GM23248 (cell line): ENCODE measurements at places on chromosomes 4 and X. TPM values are rescaled to one million over a fixed set of nuclear protein-coding genes. Genes with fewer than 3 reads are reported as not detected.

EPHA5 gene
- total RNA-seq = not detected in 2 replicates

CENPVL1 gene
- total RNA-seq = not detected in 2 replicates

ZMAT1 gene
- total RNA-seq = not detected in 2 replicates

CD38 gene
- not detected in 2 replicates for total RNA-seq

SFRP2 gene
- 0.63 and 0.65 TPM in 2 replicates for total RNA-seq

TMEM154 gene
- total RNA-seq = 11.9 and 17.2 TPM in 2 replicates

FGA gene
- not detected in 2 replicates for total RNA-seq

MORF4L2 gene
- 640 and 664 TPM in 2 replicates for total RNA-seq

SCML2 gene
- total RNA-seq = 0.38 and 2.1 TPM in 2 replicates

PRR32 gene
- not detected in 2 replicates for total RNA-seq

ZNF711 gene
- total RNA-seq = 0.38 and 0.43 TPM in 2 replicates

MAGEA11 gene
- not detected in 2 replicates for total RNA-seq

ZBTB33 gene
- 11.5 and 11.6 TPM in 2 replicates for total RNA-seq

IL3RA gene
- not detected in 2 replicates for total RNA-seq
